ENCODE measurements at places on chromosomes 1 and 21. TPM values are rescaled to one million over a fixed set of nuclear protein-coding genes. Genes with fewer than 3 reads are reported as not detected.

- DNase-seq = no peak
Measured at GRCh38 chr1:228405979-228406228, 731 bp downstream of the TRIM11 start.

- no peak for DNase-seq
Measured at GRCh38 chr1:19006000-19006399, 49.5 kb upstream of the IFFO2 start.

- no peak for DNase-seq
Measured at GRCh38 chr1:172724765-172725613, 66.1 kb downstream of the FASLG start.

- DNase-seq = no peak
Measured at GRCh38 chr1:246934765-246935164, 3.0 kb upstream of the AHCTF1 start.

GRCh38 chr1:180502361-180503279 lies at the start of gene ACBD6:
ACBD6 (minus strand) TSS chr1:180502577; CDS start chr1:180502266, 311 bp downstream.
- DNase-seq = peak; percentile 78

DNA sequence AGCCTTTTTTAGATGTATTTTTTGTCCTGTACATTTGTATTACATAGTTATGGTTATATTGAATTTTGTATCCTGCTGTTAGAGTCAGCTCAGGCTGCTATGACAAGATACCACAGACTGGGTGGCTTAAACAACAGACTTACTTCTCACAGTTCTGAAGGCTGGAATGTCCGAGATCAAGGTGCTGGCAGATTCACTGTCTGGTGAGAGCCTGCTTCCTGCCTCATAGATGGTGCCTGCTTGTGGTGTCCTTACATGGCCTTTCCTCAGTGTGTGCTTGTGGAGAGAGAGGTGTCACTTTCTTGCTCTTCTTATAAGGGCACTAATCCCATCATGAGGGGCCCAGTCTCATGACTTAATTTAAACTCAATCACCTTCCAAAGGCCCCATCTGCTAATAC lies 23.1 kb upstream of the MYSM1 start:
- DNase-seq = no peak

DNA sequence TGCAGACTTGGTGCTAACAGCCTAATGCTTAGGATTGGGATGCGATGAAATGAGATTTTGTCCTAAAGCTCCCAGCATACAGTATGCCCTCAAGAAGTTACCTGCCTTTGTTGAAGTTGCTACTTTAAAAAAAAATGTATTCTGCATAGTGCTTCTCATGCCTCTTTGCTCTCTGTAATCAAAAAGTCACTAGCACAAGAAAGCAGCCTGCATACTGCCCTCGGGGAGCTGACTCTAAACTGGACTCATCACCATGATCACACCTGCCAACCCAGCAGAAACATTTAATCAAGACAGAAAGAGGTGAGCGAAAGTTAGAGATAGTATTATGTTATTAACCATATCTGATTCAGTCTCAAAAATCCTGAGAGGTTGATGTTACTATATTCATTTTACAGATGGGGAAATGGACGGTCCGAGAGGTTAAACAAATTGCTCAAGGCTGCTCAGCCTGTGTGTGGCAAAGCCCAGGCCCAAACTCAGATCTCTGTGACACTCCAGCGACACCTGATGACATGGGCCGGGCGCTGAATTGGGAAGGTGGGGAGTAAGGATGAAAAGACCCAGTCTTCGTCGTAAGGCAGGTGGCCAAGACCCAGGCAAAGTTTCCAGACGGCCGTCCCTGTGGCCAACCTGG lies 1.1 kb downstream of the BATF3 start:
- no peak for DNase-seq

- DNase-seq = no peak
Measured at GRCh38 chr1:241924080-241924808, 33.3 kb upstream of the BECN2 start.

DNA sequence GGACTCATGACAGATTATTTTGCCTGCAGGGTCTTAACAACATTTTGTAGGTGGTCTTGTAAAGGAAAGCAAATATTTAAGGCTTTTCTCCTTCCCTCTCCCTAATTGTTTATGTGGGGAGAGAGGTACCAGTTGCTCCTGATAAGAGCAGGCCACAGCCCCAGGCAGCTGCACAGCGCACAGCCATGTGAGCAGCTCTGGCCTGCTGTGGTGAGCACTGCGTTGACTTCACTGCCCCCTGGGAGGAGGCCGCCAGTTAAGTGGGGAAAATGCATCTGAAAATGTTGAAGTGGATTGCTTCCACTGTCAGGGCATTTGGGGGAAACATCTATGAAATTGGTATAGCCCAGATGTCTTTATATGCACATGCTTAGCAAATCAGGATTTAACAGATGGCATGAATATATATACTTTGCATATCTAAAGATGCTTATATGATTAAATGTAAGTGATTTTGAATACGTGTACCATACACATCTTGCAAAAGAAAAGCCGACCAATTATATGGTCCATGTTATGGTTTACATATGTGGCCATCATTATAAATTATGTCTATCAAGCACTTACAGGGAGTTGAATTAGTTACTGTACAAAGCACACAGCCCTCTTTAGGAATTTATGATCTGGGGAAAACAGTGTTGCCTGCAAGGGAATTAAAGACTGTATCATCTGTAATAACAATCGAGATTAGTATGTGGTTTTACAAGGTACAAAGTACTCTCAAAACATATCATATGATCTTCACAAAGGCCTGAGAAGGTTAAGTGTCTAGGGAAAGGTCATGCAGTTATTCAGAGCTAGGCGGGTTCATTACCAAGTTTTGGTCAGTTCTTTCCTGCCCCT lies 132.1 kb downstream of the RHOU start:
- no peak for DNase-seq

- no peak for DNase-seq
Measured at GRCh38 chr1:171084091-171084490, 6.6 kb upstream of the FMO3 start.

DNA sequence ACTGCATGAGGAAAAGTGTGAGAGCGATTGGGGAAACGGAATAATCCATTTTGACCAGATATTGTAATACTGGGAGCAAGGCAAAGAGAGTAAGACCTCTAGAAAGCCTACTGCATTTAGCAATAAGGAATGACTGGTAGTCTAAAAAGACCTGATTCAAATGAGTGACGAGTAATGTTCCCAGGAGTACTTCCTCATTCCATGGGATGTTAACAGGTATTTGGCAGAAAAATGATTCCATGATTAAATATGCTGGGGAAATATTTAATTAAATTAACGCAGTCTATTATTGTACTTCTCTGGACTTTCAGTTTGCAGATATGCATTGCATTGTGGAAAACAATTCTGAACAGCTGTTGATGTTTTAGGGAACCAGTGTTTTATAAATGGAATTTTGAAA lies 105.5 kb downstream of the RPE65 start:
- peak; percentile 28 for DNase-seq

- DNase-seq = no peak
Measured at GRCh38 chr1:228142701-228143136, 2.6 kb downstream of the GUK1 start.

- DNase-seq = peak; percentile 71
Measured at GRCh38 chr21:41170442-41170841, 2.5 kb downstream of the BACE2 start.

DNA sequence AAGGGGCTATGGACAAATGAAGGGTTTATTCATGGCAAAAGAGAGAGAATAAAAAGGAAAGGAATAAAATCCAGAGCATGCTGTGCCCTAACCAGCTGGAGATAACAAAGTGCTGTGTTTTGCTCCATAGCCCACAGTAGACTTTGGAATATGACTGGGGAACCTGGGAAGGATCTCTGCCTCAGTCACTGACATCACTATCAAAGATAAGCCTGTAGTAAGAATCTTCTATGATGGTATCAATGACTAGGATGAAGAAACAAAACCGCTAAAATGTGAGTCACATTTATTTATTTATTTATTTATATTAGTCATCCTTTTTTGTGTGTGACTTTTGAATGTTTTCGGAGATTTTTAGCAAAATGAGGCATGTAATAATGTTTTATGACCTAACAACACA lies 56.3 kb downstream of the NVL start:
- DNase-seq = peak; percentile 72

GRCh38 chr1:20134995-20135394 lies 4.1 kb upstream of the PLA2G2F start:
- DNase-seq = no peak

DNA sequence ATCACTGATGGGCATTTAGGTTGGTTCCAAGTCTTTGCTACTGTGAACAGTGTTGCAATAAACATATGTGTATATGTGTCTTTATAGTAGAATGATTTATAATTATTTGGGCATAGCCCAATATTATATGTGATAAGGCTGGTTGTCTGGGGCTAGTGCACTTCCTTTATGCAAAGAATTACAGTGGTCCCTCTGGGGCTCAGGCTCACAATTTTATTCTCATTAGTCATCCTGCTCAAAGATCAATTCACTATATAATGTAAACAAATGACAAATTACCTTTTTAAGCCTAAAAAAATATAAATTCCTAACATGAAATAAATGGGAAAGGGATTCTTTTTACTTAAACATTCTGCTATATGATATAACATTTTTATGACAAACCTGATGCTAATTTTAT lies 5.0 kb downstream of the PLPPR4 start:
- DNase-seq = no peak

- DNase-seq = no peak
Measured at GRCh38 chr1:66433611-66434010, 100.3 kb upstream of the SGIP1 start.

- peak; percentile 98 for DNase-seq
Measured at GRCh38 chr21:35257413-35257812, 208.3 kb upstream of the RUNX1 start.

DNA sequence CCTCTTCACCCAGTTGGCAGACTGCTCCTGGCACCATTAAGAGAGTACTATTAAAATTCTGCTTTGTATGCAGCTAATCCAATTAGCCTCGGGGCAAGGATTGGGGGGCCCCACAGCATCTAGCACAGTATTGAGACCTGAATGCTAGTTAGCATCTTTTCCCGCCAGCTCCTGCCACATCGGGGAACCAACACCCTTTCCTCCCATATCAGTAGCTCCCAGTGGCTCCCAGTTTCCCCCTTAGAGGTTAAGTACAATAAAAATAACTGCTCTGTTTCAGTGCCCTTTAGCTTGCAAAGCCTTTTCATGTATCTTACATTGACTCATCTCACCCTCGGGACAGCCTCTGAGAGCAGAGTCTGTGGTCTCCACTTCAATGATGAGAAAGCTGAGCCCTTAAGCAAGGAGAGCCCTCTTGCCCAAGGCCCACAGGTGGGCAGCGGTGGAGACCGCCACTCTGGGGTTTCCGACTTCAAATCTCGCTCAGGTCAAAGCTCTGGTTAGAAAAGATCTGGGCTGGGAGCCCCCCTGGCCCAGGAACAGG lies 4.2 kb upstream of the PMVK start:
- DNase-seq = no peak

DNA sequence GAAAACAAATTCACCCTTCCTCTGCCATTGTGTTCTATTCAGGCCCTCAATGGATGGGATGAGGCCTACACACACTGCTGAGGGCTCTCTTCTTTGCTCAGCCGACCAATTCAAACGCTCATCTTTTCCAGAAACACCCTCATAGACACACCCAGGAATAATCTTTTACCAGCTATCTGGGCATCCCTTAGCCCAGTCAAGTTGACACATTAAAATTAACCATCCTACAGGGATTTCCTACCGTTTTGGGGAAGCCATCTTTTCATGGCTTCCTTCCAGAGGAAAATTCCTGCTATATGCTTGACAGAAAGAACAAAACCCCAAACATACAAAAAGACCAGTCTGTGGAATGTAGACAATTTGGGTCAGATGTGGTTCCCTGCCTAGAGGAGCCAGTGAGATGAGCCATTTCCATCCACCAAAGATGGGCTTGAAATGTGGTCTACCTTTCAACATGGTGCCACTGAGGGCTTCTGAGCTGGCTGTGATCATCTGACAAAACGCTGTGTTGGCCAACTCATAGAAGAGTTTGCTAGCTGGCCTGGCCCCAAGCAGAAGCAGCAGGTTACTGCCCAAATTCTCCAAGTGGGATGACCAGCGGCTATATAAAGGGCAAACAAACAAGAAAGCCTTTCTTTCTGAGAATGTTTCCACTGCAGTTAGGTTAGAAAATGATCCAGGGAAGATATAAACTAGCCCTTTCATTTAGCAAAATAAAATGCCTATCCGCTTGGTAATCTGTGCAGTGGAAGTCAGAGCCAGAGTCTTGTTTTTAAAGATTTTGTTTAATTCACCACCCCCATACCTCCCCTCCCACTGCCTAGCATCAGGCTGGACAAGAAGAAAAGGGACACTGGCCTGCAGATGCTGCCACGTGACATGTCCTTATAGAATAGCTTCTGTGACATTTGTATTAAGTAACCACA lies 69.1 kb upstream of the MRPS6 start:
- DNase-seq = no peak

DNA sequence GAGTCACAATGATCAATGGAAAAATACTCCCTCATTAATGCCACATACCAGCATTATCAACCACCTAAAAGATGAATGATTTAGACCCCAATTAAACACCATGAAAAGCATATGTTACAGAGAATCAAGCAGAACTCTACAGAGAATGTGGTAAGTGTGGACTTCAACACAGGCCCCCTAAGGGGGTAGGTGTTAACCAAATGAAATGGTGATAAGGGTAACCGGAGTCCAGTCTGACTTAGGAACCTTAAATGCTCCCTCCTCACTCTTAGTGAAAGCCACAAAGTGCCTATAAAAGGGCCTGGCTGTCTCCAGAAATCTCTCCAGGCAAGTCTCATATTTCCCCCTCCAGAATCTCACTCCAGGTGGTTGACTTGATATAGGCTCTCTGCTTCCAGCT lies 149.2 kb upstream of the FOXD3 start:
- no peak for DNase-seq

ANKRD35 gene
- 0.40 TPM for total RNA-seq

TMEM183A gene
- 119 TPM for total RNA-seq

C1orf35 gene
- 63.3 TPM for total RNA-seq

ANXA9 gene
- total RNA-seq = 0.18 TPM

ITLN2 gene
- not detected for total RNA-seq

TNNT2 gene
- total RNA-seq = 1.1 TPM

RNU1-3 gene
- under 0.01 TPM for total RNA-seq

KMO gene
- 1.2 TPM for total RNA-seq

HES4 gene
- total RNA-seq = 379 TPM

ARHGEF16 gene
- total RNA-seq = 60.7 TPM

L1TD1 gene
- total RNA-seq = not detected

EPB41 gene
- total RNA-seq = 44.9 TPM

SPRR2E gene
- not detected for total RNA-seq

SHISA4 gene
- total RNA-seq = 14.3 TPM

HEYL gene
- 0.12 TPM for total RNA-seq

Data from PC-3 (cell line).